ENCODE measurements at places on chromosomes 16 and 17. TPM values are rescaled to one million over a fixed set of nuclear protein-coding genes. Genes with fewer than 3 reads are reported as not detected.
A peak's percentile ranks its signal among the peaks of the same experiment; 100 is the strongest.

FOXL1 gene
- total RNA-seq: 8.1 TPM

KRTAP2-3 gene
- total RNA-seq: 3.8 TPM

MMP15 gene
- 14.8 TPM for total RNA-seq

GRCh38 chr16:52521570-52521969 lies 25.4 kb downstream of the TOX3 start:
- H3K27ac ChIP-seq: no peak overlapping the region
- no peak overlapping the region for H3K4me3 ChIP-seq
- H3K36me3 ChIP-seq: no peaks in the 10 kb centered on the region
- no peaks in the 10 kb centered on the region for H3K4me1 ChIP-seq

TBC1D10B gene
- total RNA-seq: 50.3 TPM

PRAC1 gene
- not detected for total RNA-seq

PSME3IP1 gene
- 71.9 TPM for total RNA-seq

DNA sequence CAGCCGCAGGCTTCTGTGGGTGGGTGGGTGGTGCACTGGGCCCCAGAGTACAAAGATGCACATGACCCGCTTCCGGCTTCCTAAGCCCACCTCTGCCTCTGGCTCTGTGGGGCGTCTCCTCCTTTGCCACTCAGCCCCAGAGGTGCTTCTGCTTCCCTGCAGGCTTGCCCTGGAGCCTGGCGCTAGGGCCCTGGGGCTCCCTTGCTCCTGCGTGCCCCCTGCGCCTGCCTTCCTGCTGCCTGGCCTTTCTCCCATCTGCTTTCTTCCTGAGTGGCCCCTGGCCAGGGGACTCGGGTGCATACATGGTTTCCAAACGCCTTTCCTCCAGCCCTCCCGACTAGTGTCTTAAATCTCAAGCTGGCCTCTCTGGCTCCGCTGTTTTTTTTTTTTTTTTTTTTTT lies 3.4 kb downstream of the WWOX start:
- DNase-seq: no peak
- H3K27me3 ChIP-seq: no peaks in the 10 kb centered on the region
- H3K27ac ChIP-seq: no peak overlapping the region
- H3K4me3 ChIP-seq: no peak overlapping the region
- H3K4me1 ChIP-seq: peaks cover 2% of the 10 kb centered on the region
- no peaks in the 10 kb centered on the region for H3K36me3 ChIP-seq

CCDC200 gene
- total RNA-seq: not detected

DNA sequence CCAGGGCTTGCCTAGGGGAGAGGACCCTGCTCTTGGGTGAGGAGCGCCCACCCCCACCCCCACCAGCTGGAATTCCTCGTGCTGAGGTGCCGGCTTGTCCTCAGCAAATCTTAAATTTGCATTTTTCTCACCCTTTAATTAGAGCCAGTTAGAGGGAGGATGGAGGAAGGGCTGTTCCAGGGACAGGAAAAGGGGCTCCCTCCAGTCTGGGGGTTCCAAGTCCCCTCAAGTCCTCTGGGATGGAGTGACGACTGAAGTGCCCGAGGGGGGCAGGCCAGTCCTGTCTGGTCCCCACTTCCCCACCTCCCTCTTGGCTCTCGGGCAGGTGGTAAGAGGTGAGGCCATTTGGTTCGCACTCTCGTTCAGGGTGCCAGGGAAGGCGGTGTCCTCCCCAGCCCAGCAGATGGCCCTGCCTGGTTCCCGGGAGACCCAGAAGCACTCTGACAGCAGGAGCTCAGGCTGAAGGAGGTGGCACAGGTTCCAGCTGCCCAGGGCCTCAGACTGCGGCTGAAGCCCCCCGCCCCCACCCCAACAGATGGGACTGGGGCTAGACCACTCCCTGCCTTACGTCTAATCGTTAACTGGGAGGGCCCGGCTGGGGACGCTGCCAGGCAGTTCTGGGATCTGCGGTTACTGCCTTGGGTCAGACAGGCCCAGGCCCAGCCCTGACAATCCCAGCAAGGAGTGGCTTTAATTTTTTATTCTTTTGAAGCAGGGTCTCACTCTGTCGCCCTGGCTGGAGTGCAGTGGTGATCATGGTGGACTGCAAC lies 2.2 kb downstream of the RAB26 start:
- H3K36me3 ChIP-seq: peaks cover 7% of the 10 kb centered on the region
- peaks cover 56% of the 10 kb centered on the region for H3K4me1 ChIP-seq
- H3K27ac ChIP-seq: no peak overlapping the region
- H3K27me3 ChIP-seq: no peaks in the 10 kb centered on the region

- H3K27me3 ChIP-seq: no peaks in the 10 kb centered on the region
- DNase-seq: no peak
- H3K36me3 ChIP-seq: no peaks in the 10 kb centered on the region
- peaks cover 16% of the 10 kb centered on the region for H3K4me1 ChIP-seq
- H3K4me3 ChIP-seq: no peak overlapping the region
These were observed 29.7 kb downstream of the CDK5R1 start for GRCh38 chr17:32516450-32516849.

DNA sequence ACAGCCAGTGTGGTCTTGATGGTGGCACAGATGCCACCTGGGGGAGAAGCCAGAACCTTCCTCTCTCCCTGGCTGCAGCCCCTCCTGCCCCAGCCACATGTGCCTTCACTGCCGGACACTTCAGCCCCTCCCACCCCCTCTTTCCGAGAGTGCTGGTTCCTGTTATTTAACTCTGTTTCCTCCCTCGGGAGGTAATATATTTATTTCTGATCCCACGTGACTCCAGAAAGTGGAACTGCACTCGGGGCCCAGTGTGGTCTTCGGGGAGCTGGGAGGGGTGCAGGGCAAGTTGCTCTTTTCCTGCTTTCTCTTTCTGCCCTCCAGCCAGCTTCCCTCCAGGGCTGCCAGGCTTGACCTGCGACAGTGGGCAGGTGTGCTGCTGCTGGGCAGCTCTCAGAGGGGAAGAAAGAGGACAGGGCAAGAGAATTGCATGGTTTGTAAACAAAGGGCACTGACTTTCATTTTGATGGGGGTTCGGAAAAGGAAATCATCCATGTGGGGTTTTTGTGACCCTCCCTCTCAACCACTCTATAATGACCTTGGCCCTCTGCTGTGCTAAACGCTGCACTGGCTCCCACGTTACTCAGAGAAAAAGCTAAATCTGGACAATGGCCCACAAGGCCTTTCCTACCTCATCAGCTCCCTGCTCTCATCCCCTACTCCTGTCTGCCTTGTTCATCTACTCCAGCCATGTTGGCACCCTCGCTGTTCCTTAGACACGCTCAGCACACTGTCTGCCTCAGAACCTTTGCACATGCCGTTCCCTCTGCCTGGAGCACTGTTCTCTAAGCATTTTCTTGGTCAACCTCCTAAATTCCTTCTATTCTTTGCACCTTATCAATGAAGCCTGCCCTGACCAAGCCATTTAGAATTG lies 8.2 kb upstream of the CIITA start:
- peaks cover 17% of the 10 kb centered on the region for H3K4me1 ChIP-seq
- no peak for DNase-seq
- H3K36me3 ChIP-seq: no peaks in the 10 kb centered on the region
- H3K27ac ChIP-seq: no peak overlapping the region

DNA sequence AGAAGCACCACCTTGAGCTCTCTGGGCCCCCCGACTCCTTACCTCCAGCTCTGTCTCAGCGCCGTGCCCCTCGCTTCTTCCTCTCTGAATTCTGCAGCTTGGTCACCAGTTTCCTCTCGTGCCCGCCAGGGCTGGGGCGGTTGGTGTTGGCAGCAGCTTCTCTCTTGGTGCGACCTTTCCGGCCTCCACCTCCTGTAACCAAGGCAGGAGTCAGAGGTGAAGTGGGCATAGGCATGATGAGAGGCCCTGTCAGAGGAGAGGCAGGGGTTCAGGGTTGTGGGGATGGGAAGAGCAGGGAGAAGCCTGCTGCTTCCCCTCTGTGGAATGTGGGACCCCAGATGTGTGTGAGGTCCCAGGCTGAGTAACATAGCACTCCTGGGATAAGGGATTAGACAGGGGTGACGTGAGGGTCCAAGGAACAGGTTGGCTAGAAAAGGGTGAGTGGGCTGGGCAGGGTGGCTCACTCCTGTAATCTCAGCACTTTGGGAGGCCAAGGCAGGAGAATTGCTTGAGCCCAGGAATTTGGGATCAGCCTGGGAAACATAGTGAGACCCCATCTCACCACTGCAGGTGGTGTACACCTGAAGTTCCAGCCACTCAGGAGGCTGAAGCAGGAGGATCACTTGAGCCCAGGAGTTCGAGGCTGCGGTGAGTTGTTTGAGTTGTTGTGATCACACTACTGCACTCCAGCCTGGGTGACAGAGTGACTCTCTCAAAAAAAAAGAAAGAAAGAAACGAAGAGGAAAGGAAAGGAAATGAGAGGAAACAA lies 626 bp downstream of the NUPR1 start:
- H3K36me3 ChIP-seq: no peaks in the 10 kb centered on the region
- no peaks in the 10 kb centered on the region for H3K4me1 ChIP-seq
- no peak for DNase-seq
- H3K27me3 ChIP-seq: no peaks in the 10 kb centered on the region

MYH2 gene
- total RNA-seq: 0.02 TPM

DNA sequence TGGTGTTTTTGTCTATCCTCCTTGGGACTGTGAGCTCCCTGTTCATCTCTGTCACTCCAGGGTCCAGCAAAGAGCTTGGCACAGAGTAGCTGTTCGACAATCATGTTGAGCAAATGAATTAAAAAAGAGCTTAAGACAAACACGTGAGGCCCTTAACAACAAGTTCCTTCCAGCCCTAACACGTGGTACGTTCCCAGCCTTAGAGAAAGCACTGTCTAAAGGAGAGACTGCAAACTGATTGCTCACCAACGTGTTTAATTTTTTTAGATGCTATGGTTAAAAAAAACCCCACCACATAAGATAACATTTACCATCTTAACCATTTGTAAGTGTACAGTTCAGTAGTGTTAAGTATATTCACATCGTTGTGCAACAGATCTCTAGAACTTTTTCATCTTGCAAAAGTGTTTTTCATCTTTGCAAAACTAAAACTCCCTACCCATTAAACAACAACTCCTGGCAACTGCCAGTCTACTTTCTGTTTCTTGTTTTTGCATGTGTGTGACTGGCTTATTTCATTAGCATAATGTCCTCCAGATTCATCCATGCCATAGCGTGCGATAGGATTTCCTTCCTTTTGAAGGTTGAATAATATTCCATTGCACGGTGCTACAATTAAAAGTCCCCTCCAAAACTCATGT lies 28.2 kb downstream of the LAT start:
- no peaks in the 10 kb centered on the region for H3K27me3 ChIP-seq
- H3K4me3 ChIP-seq: no peak overlapping the region
- H3K4me1 ChIP-seq: peaks cover 3% of the 10 kb centered on the region
- DNase-seq: no peak
- H3K27ac ChIP-seq: no peak overlapping the region

- peaks cover 5% of the 10 kb centered on the region for H3K36me3 ChIP-seq
- peaks cover 26% of the 10 kb centered on the region for H3K4me1 ChIP-seq
- H3K27ac ChIP-seq: peak overlapping the region; percentile 33
- H3K4me3 ChIP-seq: no peak overlapping the region
These were observed 126.5 kb downstream of the ABCC6 start for GRCh38 chr16:16096858-16097213.

- no peaks in the 10 kb centered on the region for H3K4me1 ChIP-seq
- peak; percentile 45 for DNase-seq
- no peaks in the 10 kb centered on the region for H3K27me3 ChIP-seq
- H3K36me3 ChIP-seq: no peaks in the 10 kb centered on the region
These were observed 88.2 kb upstream of the CORO6 start for GRCh38 chr17:29710891-29711418.

GRCh38 chr16:78284326-78284725 lies 184.9 kb downstream of the WWOX start:
- no peak overlapping the region for H3K4me3 ChIP-seq
- no peaks in the 10 kb centered on the region for H3K27me3 ChIP-seq
- H3K36me3 ChIP-seq: no peaks in the 10 kb centered on the region
- H3K27ac ChIP-seq: no peak overlapping the region

ZNF385C gene
- total RNA-seq: 0.36 TPM

DNA sequence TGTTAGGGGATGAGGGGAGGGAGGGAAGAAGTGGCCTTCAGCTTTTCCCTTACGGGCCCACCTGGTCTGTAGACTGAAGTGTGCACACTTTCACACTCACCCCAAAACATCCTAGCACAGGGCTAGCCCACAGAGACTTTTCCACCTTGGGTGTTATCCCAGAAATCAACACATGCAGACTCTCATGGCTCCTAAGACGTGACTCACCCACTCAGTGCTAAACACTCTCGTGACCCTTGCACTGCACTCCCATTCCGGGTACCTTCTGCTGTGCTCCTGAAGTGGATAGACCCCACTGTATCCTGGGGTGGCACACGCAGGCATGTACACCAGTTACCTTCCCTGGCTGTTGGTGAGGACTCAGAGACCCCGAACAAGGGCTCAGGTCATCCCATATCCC lies 23.0 kb upstream of the ABCC3 start:
- no peak overlapping the region for H3K27ac ChIP-seq
- no peaks in the 10 kb centered on the region for H3K36me3 ChIP-seq
- H3K27me3 ChIP-seq: no peaks in the 10 kb centered on the region
- no peaks in the 10 kb centered on the region for H3K4me1 ChIP-seq
- H3K4me3 ChIP-seq: no peak overlapping the region
- DNase-seq: no peak

DNA sequence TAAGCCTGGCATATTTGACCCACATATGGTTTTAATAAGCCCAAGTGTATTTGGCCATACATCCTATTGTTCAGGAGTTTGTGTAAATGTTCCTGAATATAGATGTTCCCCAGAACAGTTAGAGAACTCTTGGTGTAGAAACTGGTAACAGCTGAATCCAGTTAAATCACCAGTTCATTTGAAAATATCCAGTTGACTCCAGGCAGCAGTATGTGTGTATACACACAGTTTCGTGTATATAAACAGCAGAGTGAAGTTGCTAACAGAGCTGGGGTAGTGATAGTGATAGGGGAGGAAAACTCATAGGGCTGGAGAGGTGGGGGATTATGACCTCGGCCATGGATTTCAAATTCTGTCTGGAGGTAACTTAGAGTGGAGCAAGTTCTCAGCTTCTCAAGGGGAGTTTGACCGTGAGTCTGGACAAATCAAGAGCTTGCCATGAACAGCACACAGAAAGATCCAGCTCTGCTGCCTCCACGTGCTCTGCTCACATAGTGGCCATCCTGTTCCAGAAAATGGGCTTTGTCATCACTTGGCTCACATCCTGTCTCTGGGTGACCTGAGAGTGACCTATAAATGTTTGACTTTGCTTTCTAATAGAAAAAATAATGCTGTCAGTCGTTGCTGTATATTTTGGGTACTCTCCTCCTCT lies 30.6 kb upstream of the MMD start:
- peaks cover 4% of the 10 kb centered on the region for H3K4me1 ChIP-seq
- H3K27me3 ChIP-seq: no peaks in the 10 kb centered on the region
- H3K27ac ChIP-seq: peak overlapping the region; percentile 51
- H3K4me3 ChIP-seq: no peak overlapping the region
- no peaks in the 10 kb centered on the region for H3K36me3 ChIP-seq

DNA sequence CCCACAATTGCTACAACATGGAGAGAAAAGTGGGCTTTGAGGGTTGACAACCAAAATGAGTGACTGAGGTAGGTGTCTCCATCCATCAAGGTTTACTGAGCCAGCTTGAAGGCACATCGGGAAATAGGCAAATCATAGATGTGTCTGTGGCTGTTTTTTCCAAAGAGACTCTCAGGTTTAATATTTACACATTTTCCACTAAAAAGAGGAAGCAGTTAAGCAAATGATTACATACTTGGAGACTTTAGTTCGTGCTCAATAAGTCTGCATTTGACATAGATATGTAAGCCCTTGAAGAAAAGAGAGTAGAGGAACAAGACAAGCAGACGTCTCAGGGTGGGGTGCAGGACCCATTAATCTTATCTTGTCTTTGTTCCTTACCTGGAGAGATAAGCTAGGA lies 148.9 kb upstream of the COX10 start:
- H3K27ac ChIP-seq: no peak overlapping the region
- H3K36me3 ChIP-seq: no peaks in the 10 kb centered on the region
- no peaks in the 10 kb centered on the region for H3K27me3 ChIP-seq
- DNase-seq: no peak
- H3K4me1 ChIP-seq: no peaks in the 10 kb centered on the region

ARL5C gene
- not detected for total RNA-seq

GRCh38 chr16:79463841-79464240 lies 136.7 kb downstream of the MAF start:
- DNase-seq: no peak
- no peaks in the 10 kb centered on the region for H3K4me1 ChIP-seq
- no peak overlapping the region for H3K27ac ChIP-seq

INCA1 gene
- total RNA-seq: 0.82 TPM

All from astrocyte (in vitro differentiated cells and primary cell).